ENCODE measurements at places on chromosomes 7 and 10.
A peak's percentile ranks its signal among the peaks of the same experiment; 100 is the strongest.

DNA sequence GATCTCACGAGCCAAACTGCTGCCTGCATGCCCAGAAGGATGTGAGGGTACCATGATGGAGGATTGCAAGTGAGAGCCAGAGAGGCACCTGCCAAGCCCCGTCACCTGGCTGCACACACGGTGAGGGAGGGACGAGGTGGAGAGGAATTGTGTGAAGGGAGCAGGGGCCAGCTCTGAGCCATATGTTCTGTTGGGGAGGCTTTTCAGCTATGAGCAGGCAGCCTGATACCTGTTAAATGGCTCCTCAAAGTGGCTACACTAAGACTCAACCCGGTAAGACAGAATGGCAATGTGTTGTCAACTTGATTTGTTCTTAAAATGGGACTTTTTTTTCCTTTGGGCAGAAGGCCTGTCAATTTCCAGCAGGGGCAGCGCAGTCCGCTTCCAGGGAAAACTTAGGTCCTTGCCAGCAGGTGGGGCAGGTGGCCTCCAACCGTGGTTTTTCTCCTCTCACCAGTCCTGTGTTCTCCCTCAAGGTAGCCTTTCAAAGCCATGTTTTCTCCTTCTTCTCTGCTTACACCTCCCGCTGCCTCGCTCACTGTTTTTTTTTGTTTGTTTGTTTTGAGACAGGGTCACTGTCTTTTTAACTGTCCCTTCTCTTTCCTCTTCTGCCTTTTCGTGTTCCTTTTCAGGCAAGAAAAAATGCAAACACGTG is 57.7 kb upstream of the ZNRF2 start:
- no peak for DNase-seq

GRCh38 chr7:121082400-121083101 is 94.0 kb downstream of the CPED1 start:
- no peak for DNase-seq

- no peak for DNase-seq
These were observed 166.5 kb upstream of the RHEB start for GRCh38 chr7:151686016-151686766.

DNA sequence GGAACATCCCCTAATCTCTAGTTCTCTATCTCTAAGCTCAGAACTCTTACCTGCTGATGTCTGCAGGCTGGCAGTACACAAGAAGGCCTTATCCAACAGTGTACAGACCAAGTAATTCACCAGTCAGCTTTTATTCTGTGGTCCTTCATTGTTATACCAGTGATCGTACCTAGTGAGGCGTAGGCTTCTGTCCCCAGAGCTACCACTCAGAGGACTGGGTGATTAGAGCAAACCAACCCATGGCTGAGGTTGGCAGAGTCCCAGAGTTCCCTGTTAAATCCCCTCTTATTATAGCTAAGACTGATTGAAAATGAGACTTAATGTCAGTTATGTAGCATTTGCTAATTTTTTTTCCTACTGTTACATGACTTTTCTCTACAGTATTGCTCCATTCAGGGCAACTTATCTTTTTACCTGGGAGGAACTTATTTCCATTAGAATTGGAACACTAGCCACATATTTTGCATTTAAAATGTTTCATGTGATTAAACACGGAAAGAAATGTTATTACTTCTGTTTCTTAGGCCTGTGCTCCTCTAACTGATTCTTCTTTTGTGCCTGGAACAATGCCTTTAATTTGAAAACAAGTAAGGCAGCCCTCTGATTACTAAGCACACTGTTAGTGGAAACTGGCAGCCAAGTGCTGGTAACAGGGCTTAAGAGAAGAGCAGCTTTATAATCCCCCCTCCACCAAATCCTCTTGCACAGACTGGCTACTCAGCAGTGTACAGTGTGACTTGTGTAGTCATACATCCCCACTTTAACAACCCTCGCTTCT is 127.2 kb downstream of the LRRC4 start:
- DNase-seq, result no peak

DNA sequence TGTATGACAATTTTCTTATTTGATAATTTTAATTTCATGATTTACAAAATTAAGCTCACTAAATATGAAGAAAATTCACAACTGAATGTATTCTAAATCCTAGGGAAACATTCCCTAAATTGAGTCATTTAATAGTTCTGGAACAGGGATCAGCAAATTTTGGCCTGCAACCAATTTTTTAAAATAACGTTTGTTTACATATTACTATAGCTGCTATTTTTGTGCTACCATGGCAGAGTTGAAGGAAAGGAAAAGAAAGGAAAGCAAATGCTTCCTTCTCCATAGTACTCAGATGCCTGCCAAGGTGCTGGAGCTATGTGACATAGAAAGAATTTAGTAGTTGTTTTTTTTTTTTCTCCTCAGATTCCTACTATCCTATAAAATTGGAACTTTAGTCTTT is 1307.7 kb upstream of the LRRTM3 start:
- peak; percentile 63 for DNase-seq

DNA sequence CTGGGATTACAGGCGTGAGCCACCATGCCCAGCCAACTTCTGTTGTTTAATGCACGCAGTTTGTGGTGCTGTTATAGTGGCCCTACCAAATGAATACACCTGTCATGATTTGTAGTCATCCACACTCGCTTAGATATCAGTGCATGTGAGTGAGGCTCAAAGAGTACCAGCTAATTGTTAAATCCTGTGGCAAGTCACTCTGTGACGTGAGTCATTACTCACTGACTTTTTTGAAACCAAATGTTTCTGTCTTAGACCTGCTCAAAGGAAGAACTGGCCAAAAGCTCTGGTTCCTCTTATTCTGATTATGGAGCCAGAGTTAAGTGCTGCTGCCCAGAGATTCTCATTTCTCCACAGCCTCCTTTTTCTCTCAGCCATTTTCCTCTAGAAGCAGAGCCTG is 109.4 kb downstream of the PRKAG2 start:
- DNase-seq, result no peak

- no peak for DNase-seq
These were observed 155.8 kb upstream of the RHOBTB1 start for GRCh38 chr10:61099756-61100155.

- DNase-seq, result no peak
These were observed 116.8 kb downstream of the ZFAND4 start for GRCh38 chr10:45555795-45556194.

GRCh38 chr7:132197772-132198171 is 378.5 kb downstream of the PLXNA4 start:
- DNase-seq, result no peak

- DNase-seq, result peak; percentile 46
These were observed 6.1 kb upstream of the MYOZ1 start for GRCh38 chr10:73647211-73647874.

GRCh38 chr10:69538461-69538860 is 34.8 kb downstream of the NEUROG3 start:
- DNase-seq, result no peak

- peak; percentile 9 for DNase-seq
These were observed 153.3 kb downstream of the LRRTM3 start for GRCh38 chr10:67079126-67079525.

DNA sequence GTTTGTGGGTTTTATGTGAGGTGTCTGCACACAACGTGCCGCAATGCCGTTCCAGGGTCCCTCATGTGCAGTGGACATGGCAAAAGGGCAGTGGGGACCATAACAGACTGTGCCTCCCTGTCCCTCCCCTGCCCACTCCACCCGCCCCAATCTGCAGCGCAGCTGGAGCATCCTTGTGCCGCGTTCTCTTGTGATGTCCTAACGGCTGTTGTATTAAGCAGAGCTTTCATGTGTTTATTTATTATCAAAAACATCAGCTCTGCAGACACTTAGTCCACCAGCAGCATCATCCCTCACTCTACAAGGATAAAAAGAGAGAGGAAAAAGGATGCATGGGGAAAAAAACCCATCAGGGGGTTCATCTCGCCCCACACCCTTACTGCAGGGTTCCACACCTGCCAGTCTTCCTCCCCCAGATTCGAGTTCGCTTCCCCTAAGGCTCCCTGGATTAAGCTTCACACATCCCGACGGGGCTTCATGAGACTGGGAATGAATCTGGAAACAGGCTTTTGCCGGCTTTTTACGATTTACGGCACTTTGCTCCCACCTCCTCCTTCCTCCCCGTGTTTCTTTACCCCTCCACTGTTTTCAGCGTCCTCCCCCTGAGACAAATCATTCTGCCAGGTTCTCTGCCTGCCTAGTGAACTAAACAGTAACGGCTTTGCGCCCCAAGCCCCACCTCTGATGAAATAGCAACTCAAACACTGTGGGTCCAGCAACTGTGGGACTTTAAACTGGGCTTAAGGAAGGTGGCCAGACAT is 301.4 kb downstream of the CAMK1D start:
- DNase-seq, result no peak

GRCh38 chr7:97018126-97018601 is 6.5 kb downstream of the DLX5 start:
- no peak for DNase-seq

DNA sequence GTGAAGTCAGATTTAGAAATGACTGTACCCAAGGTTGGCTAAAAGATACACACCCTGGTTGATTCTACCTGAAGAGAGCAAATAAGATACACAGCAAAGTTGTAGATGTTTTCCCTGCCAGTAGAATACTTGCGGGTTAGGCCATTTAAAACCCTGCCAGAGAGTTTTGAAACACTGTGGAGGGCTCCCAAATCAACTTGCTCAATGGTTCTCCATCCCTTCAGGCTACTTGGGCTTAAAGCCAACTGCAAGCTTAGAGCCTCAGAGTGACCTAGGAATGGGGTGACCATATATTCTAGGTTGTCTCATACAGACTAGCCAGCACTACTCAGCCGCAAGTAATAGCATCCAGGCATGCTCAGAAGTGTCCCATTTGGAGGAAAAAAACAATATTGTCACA is 10.0 kb downstream of the CAV1 start:
- DNase-seq, result no peak

DNA sequence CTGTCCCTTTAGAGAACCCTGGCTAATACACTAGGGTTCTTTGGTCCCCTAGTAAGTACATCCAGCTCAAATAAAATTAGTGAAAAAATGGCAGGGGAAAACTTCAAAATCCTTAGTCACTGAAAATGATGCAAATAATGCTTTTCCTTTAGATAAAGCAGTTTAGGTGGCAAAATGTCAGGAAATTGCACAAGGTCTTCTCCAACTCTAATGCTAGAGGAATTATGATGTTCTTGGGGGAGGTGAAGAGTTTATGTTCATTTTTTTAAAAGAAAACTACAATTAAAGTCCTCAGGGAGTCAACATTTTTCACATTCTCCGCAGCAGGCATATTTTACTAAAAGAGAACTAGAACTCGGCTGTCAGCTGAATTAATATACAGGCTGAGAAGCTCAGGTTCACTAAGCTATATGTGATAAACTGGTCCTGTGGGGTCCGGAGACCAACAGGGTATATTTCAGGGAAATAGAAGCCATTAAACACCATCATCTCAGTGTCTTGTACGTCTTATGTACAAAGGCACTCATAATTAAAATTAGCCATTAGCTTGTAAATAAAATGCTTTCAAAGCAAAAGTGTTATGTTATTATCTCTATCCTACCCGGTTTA is 1164.7 kb upstream of the AUTS2 start:
- DNase-seq, result peak; percentile 50
